ENCODE measurements at places on chromosomes 11 and 22. TPM values are rescaled to one million over a fixed set of nuclear protein-coding genes. Genes with fewer than 3 reads are reported as not detected.

DNA sequence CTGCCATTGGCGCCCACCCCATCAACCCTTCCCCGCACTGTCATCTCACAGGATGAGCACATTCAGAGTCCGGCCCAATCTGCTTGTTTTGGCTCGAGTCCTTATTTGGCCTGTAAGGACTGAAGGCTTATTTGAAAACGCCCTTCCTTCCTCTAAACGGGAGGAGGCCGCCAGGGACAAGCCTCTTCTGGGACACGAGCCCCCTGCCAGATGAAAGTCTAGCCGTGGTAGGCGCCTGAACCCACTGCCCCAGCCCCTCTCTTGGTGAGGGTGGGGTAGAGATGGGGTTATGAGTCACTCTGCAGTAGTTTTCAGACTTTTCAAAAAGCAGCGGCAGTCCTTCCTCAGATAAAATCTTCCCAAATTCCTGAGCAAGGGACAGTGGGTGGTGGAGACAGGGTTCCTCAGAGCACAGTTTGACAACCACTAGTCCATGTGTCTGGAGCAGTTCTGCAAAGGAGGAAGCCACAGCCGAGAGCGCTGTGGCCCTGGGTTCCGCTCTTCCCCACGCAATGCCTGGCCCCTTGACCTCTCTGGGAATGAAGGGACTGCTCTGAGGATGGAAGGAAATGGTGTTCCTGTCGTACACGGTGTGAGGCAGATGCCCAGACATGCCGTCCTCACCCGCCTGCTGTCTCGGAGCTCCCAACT, 57.0 kb downstream of the MYH9 start:
- no peak for DNase-seq

GRCh38 chr11:45925550-45925949, 3.1 kb downstream of the LARGE2 start:
- DNase-seq = no peak

- no peak for DNase-seq
Observed at GRCh38 chr11:14184028-14184940, 174.7 kb downstream of the RRAS2 start.

GRCh38 chr11:32751381-32751780, 43.1 kb downstream of the CCDC73 start:
- DNase-seq = peak; percentile 33

DNA sequence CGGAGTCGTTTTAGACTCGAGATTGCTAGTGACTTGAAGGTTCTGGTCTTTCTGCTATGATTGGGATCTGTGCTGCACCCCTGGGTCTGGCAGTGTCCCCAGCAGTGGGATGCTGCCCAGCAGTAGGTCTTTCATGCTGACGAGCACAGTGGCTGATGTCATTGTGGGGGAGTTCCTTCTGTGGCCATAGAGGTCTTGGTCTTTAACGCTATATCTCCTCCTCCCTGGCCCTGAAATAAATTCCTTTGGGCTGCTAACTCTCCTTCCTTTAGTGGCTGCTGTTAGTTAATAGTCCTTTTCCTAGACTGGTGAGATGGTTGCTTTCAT, 136.3 kb downstream of the TEAD1 start:
- DNase-seq = no peak

- DNase-seq = no peak
Observed at GRCh38 chr22:19965771-19966709, 24.4 kb upstream of the TXNRD2 start.

- peak; percentile 79 for DNase-seq
Observed at GRCh38 chr11:693887-694562, 997 bp downstream of the DEAF1 start.

- DNase-seq = peak; percentile 90
Observed at GRCh38 chr22:38881464-38881871, 9.5 kb upstream of the CBX6 start.

NAA40 gene
- total RNA-seq = 7.4 TPM

NTM gene
- total RNA-seq = 18.3 TPM

THRSP gene
- total RNA-seq = not detected

PTGDR2 gene
- 0.27 TPM for total RNA-seq

PDGFD gene
- 10.7 TPM for total RNA-seq

All from sigmoid colon (tissue), 7 donors.